ENCODE measurements at places on chromosomes 3 and 15. TPM values are rescaled to one million over a fixed set of nuclear protein-coding genes. Genes with fewer than 3 reads are reported as not detected.

CAV3 gene
- not detected for total RNA-seq

THSD4 gene
- total RNA-seq: not detected

GALNT15 gene
- total RNA-seq: not detected

TM4SF4 gene
- total RNA-seq: not detected

SENP5 gene
- 28.0 TPM for total RNA-seq

BNC1 gene
- total RNA-seq: not detected

LARP6 gene
- 0.36 TPM for total RNA-seq

C3orf70 gene
- total RNA-seq: 0.04 TPM

RETNLB gene
- not detected for total RNA-seq

ITIH3 gene
- total RNA-seq: not detected

GRCh38 chr15:78179906-78180305 is 30.7 kb downstream of the IDH3A start:
- DNase-seq: no peak

DNA sequence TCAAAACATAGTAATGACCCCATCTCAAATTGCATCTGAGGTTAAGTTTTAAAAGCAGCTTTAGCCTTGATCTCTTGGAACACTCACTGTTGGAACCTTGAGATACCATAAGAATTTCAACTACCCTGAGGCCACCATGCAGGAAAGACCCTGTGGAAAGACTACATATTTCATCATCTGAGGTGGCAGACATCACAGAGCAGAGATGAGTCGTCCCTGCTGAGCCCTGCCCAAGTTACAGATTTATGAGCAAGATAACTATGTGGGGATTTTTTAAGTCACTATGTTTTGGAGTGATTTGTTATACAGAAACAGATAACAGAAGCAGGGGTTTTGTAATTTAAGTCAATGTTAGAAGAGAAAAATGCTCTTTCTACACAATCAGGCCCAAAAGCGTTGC is 168.4 kb downstream of the STAC start:
- DNase-seq: no peak

- no peak for DNase-seq
Observed at GRCh38 chr3:66398228-66399025, 102.4 kb downstream of the LRIG1 start.

DNA sequence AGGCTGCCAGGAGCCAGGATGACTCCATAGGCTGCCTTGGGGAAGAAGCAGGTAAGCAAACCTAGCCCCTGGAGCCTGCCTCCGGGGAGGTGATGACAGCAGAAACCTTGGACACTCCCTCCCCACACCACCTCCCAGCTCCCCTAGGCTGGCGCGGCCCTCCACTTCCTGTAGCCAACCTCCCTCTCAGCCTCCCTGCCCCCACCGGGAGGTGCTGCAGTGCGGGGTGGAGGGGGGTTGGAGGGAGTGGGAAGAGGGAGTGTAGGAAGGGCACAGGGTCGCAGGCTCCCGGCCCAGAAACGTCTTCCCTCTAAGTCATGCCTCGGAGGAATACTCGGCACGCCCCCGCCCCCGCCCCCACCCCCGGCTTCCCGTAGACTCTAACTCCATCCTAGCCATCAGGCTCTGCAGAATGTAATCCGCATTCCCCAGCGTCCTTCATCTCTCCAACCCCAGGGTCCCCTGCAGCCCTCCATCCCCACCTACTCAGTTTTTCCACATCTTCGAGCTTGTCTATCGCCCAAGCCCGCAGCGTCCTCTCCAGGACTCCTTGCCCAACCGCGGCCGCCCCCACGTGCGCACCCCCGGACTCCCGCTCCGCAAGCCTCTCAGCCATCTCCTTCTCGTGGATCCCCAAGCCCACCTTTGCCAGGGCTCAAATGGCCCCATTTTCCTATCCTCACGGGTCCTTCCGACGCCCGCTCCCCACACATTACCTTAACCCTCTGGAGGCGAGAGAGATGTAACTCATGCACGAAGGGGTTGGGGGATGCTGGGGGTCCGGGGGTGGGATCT is 528 bp downstream of the LPCAT4 start:
- peak; percentile 72 for DNase-seq

DNA sequence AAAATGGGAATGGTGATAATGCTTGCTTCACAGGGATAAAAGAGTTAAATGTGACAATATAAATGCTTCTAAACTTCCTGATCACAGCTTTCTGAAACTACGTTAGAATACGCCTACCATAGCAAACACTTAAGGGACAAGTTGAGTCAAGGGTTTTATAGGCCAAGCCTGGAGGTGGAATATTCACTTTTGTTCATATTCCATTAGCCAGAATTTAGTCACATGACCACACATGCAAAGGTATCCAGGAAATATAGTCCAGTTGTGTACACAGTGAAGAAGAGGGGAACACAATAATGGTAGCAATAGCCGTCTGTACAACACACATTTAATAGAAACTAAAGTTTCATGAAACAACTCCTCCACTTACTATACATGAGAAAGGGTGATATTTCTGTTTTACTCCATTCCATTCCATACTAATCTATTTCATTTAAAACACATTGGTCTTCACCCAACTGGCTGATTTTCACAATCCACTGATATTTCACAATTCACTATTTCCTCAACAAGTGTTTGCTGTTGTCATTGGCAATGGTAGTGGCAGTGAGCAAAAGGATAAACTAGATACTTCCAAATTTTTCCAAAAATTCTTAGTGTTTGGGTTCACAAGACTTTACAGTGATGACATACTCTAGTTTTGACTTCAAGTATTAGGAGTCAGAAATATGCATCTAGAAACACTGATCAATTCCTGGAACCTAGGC is 270.9 kb downstream of the ERC2 start:
- DNase-seq: no peak

DNA sequence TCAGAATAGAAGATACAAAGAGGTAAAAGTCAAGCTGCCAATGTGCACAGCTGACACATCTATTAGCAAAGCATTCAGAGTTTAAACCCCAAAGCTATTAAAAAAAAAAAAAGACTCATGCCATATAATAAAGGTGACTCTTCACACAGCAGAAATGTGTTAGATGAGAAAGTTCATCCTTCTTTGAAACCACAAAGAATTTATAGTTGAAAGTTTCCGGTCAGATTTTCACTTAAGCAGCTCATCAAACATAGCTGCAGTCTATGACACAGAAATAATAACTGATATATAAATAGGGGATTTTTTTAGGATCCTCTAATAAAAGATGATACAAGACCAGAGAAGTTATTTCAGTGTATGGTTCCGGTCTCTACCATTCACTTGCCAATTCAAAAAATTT is 76.6 kb downstream of the WWTR1 start:
- DNase-seq: no peak

GRCh38 chr3:18771931-18772330 is 346.8 kb upstream of the SATB1 start:
- no peak for DNase-seq

DNA sequence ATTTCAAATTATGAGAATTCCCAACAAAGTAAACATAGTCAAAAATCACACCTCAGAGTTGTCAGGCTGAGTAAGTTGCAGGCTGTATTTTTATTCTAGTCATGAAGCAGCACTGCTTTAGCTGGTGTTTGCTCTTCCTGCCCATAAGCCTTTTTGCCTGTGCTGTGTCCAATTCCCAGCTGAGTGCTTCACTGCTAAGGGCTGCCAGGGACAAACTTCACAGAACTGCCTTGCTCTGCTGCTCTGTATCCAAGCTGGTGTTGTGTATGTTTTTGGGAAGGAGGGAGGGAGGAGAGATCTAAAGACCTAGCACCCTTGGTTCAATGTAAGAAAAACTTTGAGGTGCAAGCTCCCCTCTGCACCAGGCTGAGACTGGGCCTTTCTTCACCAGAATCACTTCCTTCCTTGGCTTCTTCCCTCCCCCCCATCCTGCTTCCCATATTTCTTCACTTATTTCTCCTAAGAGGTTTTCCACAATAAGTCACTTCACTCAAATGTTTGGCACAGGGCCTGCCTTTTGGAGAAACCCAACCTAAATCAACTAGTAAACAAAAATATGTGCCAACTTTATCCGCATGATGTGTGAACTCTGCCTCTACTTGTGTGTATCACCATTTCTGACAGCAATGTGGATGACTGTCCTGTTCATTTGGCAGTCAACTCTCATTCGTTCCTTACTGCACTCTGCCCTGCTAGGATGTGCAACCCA is 156.1 kb downstream of the TBL1XR1 start:
- no peak for DNase-seq

DNA sequence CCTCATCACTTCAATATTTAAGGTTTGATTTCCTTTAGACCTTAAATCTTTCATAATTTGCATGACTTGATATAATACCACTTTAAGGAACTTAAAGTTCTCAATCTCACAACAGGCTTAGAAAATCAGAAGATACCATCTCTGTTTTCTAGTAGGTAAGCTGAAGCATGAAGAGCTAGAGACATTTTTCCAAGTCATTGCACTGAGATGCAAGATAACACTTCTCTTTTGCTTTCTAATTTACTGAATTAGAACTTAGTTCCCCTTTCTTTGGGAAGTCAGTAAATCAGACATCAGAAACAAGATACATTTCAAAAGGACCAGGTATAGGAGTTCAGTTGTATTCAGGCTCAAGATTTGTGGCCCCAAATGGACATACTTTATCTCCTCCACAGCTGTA is 79.7 kb downstream of the DZIP3 start:
- no peak for DNase-seq

DNA sequence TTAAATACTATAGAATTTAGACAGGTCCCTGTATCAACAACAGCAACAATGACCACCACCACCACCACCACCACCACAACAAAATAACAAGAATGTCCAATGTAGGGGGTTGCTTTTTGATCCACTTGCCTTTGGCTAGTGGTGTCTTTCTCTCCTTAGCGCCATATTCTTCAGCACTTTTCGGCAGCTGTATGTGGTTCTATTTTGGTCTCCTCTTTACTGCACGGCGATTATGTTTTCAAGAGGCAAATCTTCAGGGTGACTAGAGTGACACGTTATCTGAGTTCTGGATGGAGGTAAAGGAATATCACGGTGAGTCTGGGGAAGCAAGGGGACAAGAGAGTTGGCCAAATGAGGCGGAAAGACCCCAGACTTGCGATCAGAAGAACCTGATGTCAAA is 56.1 kb downstream of the ST6GAL1 start:
- no peak for DNase-seq

- no peak for DNase-seq
Observed at GRCh38 chr3:7461202-7461825, 600.4 kb downstream of the GRM7 start.

GRCh38 chr15:41484937-41485625 is 8.6 kb upstream of the ITPKA start:
- DNase-seq: no peak

DNA sequence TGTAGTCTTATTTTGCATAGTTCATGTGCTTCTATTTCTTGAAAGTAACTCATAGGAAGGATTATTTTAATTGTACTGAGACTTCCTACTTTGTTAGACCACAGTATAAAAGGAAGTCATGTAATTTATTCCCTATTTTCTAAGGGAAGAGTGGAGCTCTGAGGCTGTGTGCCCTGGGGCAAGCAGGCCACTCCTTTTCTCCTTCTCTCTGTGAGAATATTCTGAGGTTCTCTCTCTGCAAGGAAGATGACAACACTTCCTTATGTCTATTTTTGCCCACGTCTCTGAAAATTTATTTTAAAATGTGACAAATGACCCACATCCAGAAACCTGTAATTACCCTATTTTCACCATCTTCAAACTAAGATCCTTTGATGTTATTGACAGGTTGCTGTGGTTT is 11.0 kb downstream of the KCTD6 start:
- no peak for DNase-seq

- DNase-seq: no peak
Observed at GRCh38 chr3:98717584-98717983, 45.6 kb upstream of the ST3GAL6 start.

DNA sequence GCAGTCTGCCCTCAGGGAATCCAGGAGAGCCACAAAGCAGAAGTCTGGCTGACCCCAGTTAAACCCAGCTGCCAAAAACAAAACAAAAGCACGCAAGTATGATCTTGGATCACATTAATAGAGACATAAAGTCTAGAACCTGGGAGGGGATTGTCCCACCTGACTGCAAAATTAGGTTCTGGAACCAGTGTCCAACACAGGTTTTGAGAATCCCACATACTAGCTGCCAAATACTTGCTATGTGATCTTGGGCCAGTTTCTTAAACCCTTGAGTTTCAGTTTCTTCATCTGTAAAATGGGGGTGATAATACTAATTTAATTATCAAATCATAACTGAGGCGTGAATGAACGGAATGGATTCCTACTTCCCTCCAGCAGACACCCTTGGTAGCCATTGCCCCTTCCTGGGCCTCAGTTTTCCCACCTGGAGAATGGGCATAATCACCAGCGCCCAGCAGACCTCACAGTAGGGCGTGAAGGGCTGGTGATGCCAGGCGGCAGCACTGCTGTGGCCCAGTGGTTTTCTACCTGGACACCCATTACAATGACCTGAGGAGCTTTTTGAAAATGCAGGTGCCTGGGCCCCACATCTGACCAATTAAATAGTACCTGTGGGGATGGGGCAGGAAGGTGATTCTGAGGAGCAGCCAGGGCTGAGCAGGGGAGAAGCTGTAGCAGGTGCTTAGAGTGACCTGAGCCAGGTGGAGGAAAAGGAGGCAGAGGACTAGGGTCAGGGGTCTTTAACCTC is 32.2 kb downstream of the GRIP2 start:
- DNase-seq: no peak

- DNase-seq: no peak
Observed at GRCh38 chr3:56366641-56367162, 101.6 kb downstream of the ERC2 start.
